ENCODE measurements at places on chromosomes 3 and 15.
A peak's percentile ranks its signal among the peaks of the same experiment; 100 is the strongest.

GRCh38 chr15:73599934-73600333, 33.3 kb downstream of the NPTN start:
- DNase-seq, result no peak

DNA sequence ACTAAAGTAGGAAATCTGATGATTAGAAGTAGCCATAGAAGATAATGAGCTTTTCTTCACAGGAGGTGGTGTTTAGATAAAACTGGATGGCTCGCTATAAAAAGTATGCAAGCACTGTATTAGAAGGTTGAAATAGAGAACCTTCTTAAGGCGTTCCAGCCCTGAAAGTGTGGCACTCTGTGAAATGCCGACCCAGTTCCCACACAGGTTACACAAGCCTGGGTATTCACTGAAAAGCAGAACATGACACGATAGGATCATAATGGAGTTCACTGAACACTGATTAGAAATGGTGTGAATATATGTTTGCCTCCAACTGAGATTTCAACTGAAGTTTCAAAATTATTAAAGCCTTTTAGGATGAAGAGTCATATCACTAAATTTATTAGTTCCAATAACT, 15.0 kb upstream of the LRRC34 start:
- DNase-seq, result no peak

- DNase-seq, result no peak
Observed at GRCh38 chr3:152756807-152757206, 78.1 kb upstream of the P2RY1 start.

DNA sequence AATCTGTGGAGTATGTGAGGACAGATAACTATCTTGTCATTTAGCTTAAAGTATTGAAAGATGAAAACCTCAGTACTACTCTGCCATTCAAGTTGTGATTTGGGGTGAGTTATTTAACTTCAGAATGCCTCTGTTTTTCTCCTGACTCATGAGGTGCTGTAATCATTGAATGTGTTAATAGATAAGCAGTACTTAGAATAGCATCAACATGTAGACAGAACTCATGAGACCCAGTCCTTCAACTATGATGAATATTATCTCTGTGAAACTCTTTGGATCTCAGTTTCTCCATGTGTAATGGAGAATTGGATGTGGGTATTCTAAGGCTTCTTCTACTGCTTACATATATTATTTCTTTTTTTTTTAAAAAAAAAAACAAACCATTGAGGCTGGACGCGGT, 431.4 kb downstream of the GRM7 start:
- DNase-seq, result no peak

GRCh38 chr3:155946178-155946577, 75.7 kb downstream of the GMPS start:
- no peak for DNase-seq

GRCh38 chr3:114707252-114707860, 413.5 kb downstream of the TIGIT start:
- DNase-seq, result no peak

- DNase-seq, result no peak
Observed at GRCh38 chr3:124201786-124202185, 209.9 kb upstream of the ROPN1 start.

GRCh38 chr15:57671636-57672035, 34.9 kb upstream of the POLR2M start:
- DNase-seq, result no peak

GRCh38 chr3:129233538-129233937, 15.9 kb upstream of the COPG1 start:
- DNase-seq, result no peak

DNA sequence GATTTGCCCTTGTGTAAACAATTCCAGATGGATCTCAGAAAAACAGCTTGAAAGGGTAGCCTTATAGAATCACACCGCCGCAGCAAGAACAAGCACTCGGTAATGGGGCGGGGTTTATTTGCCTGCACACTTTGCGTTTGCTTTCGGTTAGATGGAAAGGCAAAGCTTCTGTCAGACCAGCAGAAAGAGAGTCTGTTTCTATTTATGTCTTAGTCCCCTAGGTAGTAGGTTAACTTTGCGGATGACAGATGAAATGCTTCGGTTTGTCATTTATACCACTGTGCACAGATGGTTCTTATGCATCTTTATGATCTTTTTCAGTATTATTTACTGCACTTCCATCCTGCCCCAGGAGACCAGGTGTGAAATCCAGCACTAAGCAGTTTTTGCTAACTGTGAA, 62.2 kb downstream of the PYDC2 start:
- no peak for DNase-seq

DNA sequence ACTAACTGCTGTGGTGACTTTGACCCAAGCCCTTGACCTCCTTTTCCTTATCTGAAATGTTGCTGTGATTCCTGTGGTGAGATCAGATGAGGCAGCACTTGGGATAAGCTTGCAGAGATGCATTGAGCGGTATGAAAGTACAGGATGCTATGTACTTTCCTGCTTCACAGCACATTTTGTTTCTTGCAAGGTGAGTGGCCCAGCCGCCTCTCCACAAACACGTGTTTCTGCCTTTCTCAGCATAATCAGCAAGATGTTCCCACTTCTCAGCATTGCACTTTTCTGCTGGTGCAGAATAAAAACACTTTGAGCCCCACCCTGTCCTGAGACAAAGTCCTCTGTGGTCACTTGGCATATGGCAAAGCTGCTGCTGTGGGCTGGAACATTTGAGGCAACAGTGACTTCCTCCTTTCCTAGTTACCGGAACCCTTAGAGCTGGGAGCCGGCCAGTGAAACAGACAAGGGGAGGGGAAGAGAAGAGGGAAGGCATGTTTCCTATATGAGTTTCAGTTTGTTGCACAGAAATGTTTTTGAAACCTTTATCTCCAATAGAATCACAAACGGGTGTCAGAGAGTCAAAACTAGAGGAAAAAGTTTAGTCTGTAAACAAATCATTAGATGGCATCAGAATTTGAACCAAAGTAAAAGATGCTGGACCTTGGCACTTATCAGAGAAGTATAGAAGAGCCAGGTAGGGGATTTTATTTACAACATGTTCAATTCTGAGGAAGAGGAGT, 5.0 kb downstream of the NUDT16 start:
- no peak for DNase-seq

DNA sequence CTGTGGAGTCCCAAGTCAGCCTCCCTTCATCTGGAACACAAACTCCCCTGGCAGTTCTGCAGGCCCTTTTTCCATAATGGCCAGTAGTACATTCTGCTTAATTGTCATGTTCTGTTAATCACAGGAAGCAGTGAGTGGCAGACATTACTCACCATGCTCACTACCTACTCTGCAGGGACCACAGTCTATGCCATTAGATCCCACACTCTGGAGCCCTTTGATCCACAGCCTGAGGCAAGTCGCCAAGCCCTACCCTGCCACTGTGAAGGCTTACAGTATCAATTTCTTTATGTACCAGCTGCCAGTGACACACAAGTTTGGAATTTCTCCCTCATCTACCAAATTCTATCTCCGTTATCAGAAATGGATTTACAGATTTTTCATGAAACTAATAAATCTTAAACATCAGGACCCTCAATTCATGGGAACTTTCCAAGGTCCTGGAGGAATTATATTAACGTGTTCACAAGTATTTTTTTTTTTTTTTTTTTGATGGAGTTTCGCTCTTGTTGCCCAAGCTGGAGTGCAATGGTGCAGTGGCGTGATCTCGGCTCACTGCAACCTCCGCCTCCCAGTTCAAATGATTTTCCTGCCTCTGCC, 20.6 kb upstream of the WWTR1 start:
- DNase-seq, result no peak

DNA sequence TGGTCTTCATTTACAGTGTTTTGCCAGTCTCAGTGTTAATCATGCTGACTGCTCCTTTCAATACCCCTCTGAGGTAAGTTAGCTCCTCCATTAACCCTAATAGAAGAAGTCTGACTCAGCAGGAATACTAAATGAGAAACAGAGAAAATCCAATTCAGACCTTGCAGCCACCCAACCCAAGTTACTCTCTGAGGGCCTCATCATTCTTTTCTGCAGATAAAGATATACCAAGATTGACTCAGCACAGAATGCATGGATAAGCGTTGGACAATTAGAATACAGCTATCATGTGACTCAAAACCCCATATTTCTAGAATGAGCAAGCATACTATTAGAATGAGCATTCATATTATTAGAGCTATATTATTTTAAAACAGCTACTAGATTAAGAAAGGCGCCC, 389.1 kb upstream of the SGO1 start:
- DNase-seq, result no peak

GRCh38 chr3:127758013-127758412, 64.3 kb downstream of the MGLL start:
- DNase-seq, result no peak

GRCh38 chr15:63392361-63393009, 10.8 kb upstream of the CA12 start:
- DNase-seq, result no peak

DNA sequence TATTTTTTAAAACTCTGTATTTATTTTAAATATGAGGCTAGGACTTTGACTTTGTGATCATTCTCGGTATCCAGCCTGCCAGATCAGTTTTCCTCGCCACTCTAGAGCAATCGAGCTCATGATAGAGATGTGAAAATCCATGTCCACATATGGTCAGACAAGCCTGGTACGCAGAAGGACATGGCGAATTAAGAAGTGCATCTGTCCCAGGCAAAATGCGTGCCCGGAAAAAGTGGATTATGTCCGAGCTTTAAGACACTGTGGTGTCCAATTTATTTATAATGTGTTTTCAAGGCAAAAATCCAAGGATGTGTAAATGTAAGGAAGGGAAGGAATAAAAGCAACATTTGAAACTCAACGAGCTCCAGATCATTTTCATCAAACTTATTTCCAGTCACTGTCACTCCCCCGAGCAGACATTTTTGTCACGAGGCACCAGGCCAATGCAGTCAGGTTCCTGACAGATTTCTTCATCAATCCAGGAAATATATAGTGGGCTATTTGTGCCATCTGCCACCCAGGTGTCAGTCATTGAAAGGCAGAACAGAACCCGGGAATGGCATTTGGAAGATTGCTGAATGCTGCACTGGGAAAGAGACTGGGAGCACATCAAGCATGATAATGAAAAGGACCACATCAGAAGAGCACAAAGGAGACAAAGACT, 825.7 kb downstream of the SQOR start:
- no peak for DNase-seq

GRCh38 chr3:123058505-123058904, 8.3 kb upstream of the PDIA5 start:
- DNase-seq, result no peak

DNA sequence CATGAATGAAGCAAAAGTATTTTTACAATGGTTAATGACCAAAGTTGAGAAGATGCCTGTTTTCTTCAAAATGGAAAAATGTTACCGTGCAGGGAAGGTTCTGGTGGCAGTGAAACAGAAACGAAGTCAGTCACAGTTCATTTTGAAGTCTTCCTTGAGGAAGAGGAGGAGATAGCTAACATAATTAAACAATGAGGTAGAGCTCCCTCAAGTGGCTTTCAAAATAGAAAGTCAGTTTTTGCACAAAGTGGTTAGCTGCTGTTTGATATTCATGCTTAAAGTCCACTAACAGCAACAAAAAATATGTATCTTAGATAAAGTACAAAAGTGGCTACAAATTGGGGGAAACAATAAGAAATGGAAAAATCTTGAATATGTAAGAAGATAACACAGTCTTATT, 87.3 kb downstream of the TFG start:
- no peak for DNase-seq

DNA sequence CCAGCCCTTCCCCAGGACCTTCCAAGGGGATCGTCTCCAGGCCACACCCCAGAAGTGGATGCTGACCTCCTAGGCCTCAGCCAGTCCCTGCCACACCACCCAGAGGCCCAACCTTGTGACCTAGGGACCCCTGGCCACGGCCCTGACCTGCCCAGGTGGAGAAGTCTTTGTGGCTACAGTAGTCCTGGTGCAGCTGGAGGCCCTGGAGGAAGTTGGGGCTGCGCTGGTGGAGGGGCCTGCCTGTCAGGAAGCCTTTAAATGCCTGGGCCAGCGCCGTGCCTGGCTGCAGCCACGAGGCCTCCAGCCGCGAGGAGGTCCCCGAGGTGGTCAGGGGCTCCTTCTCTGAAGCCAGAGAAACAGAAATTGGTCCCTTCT, 23.4 kb downstream of the PLA2G4D start:
- no peak for DNase-seq

DNA sequence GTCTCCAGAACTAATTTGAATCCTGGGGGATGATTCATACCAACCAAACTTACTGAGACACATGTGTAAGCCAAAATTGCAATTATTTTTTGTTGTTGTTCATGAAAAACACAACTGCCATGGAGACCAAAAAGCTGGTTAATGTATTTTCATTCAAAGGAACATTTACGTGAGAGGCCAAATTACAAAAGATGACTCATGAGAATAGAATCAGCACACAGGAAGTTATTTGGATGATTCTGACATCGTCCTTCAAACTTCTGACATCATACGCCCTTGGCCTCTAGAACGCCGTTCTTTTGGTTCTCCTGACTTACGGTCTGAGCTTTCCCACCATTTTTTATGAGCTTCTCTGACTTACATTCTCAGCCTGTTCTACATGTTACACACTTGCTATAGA, 3.0 kb upstream of the ZNF280D start:
- no peak for DNase-seq

- no peak for DNase-seq
Observed at GRCh38 chr3:1848935-1849334, 249.7 kb upstream of the CNTN4 start.

DNA sequence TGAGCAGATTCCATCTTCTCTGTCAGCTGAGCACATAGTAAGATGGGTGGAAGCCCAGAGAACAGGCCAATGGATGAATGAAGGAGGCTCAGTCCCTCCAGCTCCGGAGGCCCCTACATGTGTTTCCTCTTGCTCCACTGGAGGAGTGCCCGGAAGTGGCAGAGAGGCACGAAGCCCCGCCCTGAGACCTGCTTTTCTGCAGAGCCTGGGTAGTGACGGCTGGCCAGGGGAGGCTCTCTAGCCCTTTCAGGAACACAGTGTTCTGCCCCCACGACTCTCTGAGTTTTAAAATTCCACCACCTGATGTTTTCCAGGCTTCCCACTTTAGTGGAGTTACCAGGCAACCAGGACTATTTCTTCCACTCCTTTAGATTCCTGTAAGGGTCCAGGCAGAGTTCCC, 149.4 kb upstream of the SLC6A11 start:
- no peak for DNase-seq

DNA sequence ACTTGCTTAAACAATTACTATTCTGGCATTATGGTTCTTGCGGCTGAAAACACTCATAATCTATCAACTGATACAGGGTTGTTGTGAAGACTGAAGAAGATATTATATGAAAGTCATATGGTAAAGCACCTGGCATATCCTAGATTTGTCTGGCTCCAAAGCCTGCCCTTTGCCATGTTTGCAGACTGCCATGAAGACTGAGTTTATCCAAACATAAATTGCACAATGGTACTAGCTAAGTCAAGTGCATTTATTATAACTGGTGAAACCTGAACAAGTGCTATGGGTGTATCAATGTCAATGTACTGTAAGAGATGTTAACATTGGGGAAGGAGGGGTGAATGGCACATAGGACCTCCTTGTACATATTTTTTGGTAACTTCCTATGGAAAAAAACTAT, 87.4 kb upstream of the MEX3B start:
- no peak for DNase-seq

GRCh38 chr3:66394019-66394752, 106.6 kb downstream of the LRIG1 start:
- DNase-seq, result peak; percentile 37

Data from stimulated activated CD4-positive, alpha-beta T cell treated with anti-CD3 and anti-CD28 coated beads, Interleukin-4, amount 100 ng/mL, for 4 hours (primary cell).